ENCODE measurements at places on chromosomes 11 and 22.
A peak's percentile ranks its signal among the peaks of the same experiment; 100 is the strongest.

- H3K27ac ChIP-seq, result no peak overlapping the region
- H3K36me3 ChIP-seq, result no peaks in the 10 kb centered on the region
- DNase-seq, result no peak
- H3K27me3 ChIP-seq, result peaks cover 8% of the 10 kb centered on the region
- peaks cover 5% of the 10 kb centered on the region for H3K4me1 ChIP-seq
These were observed 40.2 kb upstream of the CFAP300 start for GRCh38 chr11:102006835-102007566.

DNA sequence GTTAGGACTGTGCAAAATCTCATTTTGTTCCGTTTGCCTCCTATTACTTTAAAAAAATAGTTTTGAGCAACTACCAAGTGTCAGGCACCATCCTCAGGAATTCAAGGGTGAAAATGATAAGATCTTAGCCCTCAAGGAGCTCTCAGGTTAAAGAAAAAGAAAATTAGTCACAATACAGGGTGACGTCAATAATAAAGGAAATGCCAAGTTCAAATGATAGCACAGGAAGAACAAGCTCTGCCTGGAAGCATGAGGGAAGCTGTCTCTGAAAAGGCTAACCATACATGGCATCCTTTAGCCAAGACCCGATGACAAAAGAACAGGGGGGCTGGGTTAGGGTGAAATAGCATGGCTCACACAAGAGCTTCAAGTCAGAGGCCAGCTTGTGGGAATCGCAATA, 11.1 kb upstream of the MPZL2 start:
- no peaks in the 10 kb centered on the region for H3K27me3 ChIP-seq
- H3K4me1 ChIP-seq, result peaks cover 40% of the 10 kb centered on the region
- no peak overlapping the region for H3K4me3 ChIP-seq
- no peak for DNase-seq
- H3K27ac ChIP-seq, result peak overlapping the region; percentile 43
- no peaks in the 10 kb centered on the region for H3K36me3 ChIP-seq

- H3K4me3 ChIP-seq, result no peak overlapping the region
- no peak for DNase-seq
- peaks cover 2% of the 10 kb centered on the region for H3K4me1 ChIP-seq
- H3K27me3 ChIP-seq, result no peaks in the 10 kb centered on the region
- peaks cover 34% of the 10 kb centered on the region for H3K36me3 ChIP-seq
These were observed 9.9 kb downstream of the RCOR2 start for GRCh38 chr11:63907063-63907462.

- H3K27me3 ChIP-seq, result no peaks in the 10 kb centered on the region
- DNase-seq, result no peak
- H3K4me3 ChIP-seq, result no peak overlapping the region
These were observed 6.6 kb upstream of the ARAP1 start for GRCh38 chr11:72758690-72759389.

DNA sequence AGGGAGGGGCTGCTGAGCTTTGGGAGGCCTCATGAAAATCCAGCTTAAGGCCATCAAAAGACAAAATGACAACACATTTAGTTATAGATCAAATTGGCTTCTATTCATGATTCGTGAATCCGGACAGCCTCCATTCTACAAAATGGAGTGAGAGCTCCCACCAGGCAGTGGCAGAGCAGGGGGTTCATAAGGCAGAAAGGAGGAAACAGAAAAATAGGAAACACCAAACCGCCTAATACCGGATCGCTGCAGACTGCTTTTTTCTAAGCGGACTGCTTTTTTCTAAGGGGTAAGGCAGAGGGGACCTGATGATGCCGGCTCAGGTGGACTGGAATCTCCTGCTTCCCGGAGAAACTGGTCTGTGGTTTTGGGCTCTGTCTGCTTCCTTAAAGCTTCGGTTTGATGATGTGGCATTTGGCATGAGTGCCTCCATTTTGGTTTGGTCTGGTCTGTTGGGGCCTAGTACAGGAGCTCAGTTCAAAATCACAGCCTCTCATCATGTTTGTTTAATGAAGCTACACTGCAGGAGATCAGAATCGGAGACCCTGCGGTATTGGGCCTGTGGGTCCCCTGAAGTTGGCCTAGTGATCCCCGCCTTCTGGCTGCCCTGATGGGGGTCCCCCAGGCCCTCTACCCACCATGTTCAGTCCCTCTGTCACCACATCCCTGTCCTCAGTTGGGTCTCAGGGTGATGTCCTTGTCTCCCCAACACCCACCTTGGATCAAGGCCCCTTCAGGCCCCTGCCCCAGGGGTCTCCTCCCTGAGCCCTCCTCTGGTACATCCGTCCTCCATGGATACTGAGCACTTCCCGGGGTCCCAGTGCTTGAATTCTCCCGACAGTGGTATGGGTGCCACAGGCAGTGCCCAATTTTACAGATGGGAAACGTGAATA, 1.2 kb downstream of the ALDH3B1 start:
- H3K27ac ChIP-seq, result no peak overlapping the region
- H3K27me3 ChIP-seq, result no peaks in the 10 kb centered on the region
- no peak for DNase-seq
- H3K4me1 ChIP-seq, result peaks cover 8% of the 10 kb centered on the region
- H3K4me3 ChIP-seq, result no peak overlapping the region

DNA sequence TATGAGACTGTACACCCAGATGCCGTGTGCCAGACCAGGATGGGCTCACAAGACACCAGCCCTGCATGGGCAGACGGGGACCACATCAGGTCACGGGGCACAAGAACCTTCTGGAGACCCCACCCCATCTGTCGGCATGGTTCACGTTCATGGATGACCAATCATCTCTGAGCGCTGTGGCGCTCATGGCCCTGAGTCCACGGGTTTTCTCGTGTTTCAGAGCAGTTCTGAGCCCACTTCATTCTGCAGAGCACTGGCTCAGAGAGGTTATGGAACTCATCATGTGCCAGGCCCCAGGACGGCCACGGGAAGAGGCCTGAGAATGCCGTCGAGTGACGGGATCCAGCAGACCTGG, 63.0 kb upstream of the PPARA start:
- no peaks in the 10 kb centered on the region for H3K36me3 ChIP-seq
- no peak overlapping the region for H3K27ac ChIP-seq
- DNase-seq, result no peak
- no peaks in the 10 kb centered on the region for H3K27me3 ChIP-seq
- no peaks in the 10 kb centered on the region for H3K4me1 ChIP-seq

GRCh38 chr11:80086496-80087055, 645.7 kb upstream of the TENM4 start:
- no peaks in the 10 kb centered on the region for H3K4me1 ChIP-seq
- no peaks in the 10 kb centered on the region for H3K36me3 ChIP-seq
- no peaks in the 10 kb centered on the region for H3K27me3 ChIP-seq
- DNase-seq, result no peak
- H3K4me3 ChIP-seq, result no peak overlapping the region

DNA sequence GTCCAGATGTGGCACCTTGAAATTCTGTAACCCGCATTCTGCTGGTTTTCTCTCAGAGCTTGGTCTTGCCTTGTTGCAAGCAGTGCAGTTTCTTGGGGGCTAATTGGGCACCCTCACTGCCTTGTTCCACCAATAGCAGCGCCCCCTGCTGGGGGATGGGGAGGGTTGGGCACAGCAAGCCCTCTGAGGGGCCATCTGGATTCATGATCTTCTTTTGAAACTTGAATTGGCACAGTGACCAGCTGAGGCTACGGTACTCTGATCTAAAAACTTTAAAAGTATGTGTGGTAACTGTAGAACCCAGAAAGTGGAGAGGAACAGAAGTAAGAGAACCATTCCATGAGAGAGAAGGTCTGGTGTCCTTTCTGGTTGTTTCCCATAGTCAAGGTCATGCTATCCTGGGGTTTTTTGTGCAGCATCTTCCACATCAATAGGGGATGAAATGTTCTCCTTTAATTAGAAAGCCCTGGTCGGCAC, 64.2 kb downstream of the MED15 start:
- peak; percentile 75 for DNase-seq
- H3K4me1 ChIP-seq, result peaks cover 61% of the 10 kb centered on the region
- H3K27me3 ChIP-seq, result no peaks in the 10 kb centered on the region

GRCh38 chr11:11871991-11872401, 30.2 kb downstream of the USP47 start:
- peaks cover 13% of the 10 kb centered on the region for H3K36me3 ChIP-seq
- H3K4me3 ChIP-seq, result no peak overlapping the region
- no peaks in the 10 kb centered on the region for H3K27me3 ChIP-seq
- H3K27ac ChIP-seq, result no peak overlapping the region

DNA sequence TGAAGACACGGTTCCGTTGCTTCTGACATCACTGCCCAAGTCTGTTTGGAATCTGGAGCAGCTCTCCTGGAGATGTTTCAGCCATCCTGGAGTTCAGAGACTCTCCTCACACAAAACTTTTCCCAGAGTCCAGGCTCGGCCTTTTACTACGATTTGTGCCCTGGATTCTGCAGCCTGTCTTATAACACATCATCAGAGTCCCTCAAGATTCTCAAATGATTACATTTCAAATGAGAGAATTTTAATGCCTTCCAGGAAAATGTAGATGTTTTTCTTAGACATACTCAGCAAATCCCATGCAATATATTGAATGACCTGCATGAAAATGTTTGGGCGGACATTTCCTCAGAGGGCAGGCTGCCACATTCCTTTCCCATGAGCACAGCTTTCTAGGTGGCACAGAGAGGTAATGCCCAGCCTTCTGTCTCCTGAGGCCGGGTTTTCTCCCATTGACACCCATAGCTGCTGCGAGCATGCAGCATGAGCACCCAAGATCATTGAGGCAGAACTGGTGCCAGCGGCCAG, 129.1 kb downstream of the SNX19 start:
- no peaks in the 10 kb centered on the region for H3K4me1 ChIP-seq
- H3K27me3 ChIP-seq, result peaks cover 12% of the 10 kb centered on the region
- DNase-seq, result no peak
- no peak overlapping the region for H3K27ac ChIP-seq
- no peak overlapping the region for H3K4me3 ChIP-seq

GRCh38 chr11:2223153-2223794, 47.1 kb downstream of the ASCL2 start:
- no peak for DNase-seq
- H3K36me3 ChIP-seq, result no peaks in the 10 kb centered on the region
- no peaks in the 10 kb centered on the region for H3K4me1 ChIP-seq
- no peak overlapping the region for H3K27ac ChIP-seq
- H3K4me3 ChIP-seq, result no peak overlapping the region
- H3K27me3 ChIP-seq, result peaks cover 4% of the 10 kb centered on the region

DNA sequence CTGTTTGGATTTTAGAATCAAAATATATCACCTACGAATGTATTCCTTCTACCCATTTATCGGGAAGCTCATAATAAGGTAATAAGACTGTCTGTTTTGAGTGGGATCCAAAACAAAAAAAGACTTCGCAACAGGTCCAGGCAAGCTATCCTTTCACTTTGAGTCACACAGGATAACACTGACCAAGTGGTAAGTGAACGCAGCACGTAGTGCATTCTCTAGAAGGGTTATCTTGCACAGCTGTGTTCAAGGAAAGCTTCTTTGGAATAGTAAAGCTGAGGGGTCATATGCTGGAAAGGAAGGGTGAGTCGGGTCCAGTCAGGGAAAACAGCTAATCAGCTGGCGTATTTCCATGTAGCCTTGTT, 22.3 kb upstream of the NRGN start:
- H3K4me1 ChIP-seq, result peaks cover 15% of the 10 kb centered on the region
- H3K4me3 ChIP-seq, result peak overlapping the region; percentile 50
- no peak for DNase-seq
- H3K27me3 ChIP-seq, result peaks cover 44% of the 10 kb centered on the region
- no peaks in the 10 kb centered on the region for H3K36me3 ChIP-seq

DNA sequence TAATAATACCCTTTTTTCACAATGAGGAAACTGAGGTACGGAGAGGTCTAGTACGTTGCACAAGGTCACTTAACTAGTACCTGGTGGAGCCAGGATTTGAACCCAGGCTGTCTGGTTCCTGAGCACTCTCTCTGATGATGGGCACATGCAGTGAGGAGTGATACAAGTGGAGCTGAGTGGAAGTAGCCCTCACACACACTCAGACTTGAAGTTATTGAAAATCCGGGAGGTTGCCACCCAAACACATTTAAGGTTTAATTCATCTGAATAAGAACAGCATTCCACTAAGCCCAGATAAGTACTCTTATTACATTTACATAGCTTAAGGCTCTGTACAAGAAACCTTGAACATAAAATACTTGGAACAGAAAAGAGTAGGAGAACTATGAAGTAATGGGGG, 4.8 kb downstream of the GRAP2 start:
- H3K27me3 ChIP-seq, result no peaks in the 10 kb centered on the region
- H3K4me3 ChIP-seq, result peak overlapping the region; percentile 80
- peaks cover 36% of the 10 kb centered on the region for H3K36me3 ChIP-seq

- H3K27me3 ChIP-seq, result peaks cover 25% of the 10 kb centered on the region
- no peaks in the 10 kb centered on the region for H3K36me3 ChIP-seq
- no peak overlapping the region for H3K27ac ChIP-seq
These were observed 66.5 kb upstream of the CLMP start for GRCh38 chr11:123261345-123262106.

- no peak for DNase-seq
- peaks cover 39% of the 10 kb centered on the region for H3K36me3 ChIP-seq
- peaks cover 5% of the 10 kb centered on the region for H3K4me1 ChIP-seq
- H3K27me3 ChIP-seq, result no peaks in the 10 kb centered on the region
- H3K4me3 ChIP-seq, result no peak overlapping the region
These were observed 20.9 kb downstream of the EXT2 start for GRCh38 chr11:44116234-44116830.

GRCh38 chr11:1158681-1159487, 1.1 kb downstream of the MUC5AC start:
- no peaks in the 10 kb centered on the region for H3K36me3 ChIP-seq
- DNase-seq, result no peak
- H3K27ac ChIP-seq, result no peak overlapping the region
- no peak overlapping the region for H3K4me3 ChIP-seq
- no peaks in the 10 kb centered on the region for H3K4me1 ChIP-seq

DNA sequence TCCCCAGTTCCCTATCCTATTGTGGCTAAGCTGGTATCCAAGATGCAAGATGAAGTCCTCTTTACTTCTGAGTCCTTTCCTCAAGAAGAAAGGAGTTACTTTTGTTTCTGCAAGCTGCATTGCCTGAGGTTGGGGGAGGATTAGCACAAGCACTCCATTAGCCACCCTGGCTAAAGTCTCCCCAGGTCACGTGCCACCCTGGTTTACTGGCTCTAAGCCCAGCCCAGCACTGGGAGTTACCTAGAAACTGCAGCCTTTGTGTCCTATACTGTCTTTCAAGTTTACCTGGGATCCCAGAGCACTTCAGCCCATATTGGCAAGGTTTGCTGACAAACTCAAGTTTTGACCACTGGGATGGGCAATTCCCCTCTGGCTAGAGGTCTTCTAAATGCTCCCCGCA, 78.4 kb upstream of the DBX1 start:
- DNase-seq, result no peak
- H3K36me3 ChIP-seq, result peaks cover 2% of the 10 kb centered on the region
- H3K27ac ChIP-seq, result no peak overlapping the region
- H3K4me3 ChIP-seq, result no peak overlapping the region
- H3K4me1 ChIP-seq, result no peaks in the 10 kb centered on the region

GRCh38 chr11:66846671-66847091, 3.4 kb downstream of the RCE1 start:
- peaks cover 16% of the 10 kb centered on the region for H3K36me3 ChIP-seq
- H3K4me1 ChIP-seq, result peaks cover 27% of the 10 kb centered on the region
- H3K27me3 ChIP-seq, result no peaks in the 10 kb centered on the region
- H3K4me3 ChIP-seq, result no peak overlapping the region

GRCh38 chr22:33785283-33785968, 134.8 kb downstream of the LARGE1 start:
- DNase-seq, result no peak
- no peaks in the 10 kb centered on the region for H3K4me1 ChIP-seq
- no peak overlapping the region for H3K4me3 ChIP-seq
- no peaks in the 10 kb centered on the region for H3K36me3 ChIP-seq
